ENCODE measurements at places on chromosomes 12 and 14.

DNA sequence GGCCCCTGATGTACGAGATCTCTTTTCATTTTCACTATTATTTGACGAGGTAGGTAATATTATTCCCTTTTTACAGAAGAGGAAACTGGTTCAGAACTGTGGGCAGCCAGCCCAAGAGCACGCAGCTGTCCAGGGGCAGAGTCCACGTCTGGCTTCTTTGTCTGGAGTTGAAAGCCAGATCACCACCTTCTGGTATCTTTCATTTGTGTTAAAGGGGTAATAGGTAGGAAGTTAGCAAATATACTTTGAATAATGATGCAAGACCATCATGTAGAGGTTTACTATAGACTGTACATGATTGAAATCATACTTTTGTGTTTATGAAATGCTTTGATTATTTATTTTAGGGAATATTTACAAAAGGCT is 144.1 kb upstream of the AMIGO2 start:
- no peak for DNase-seq

DNA sequence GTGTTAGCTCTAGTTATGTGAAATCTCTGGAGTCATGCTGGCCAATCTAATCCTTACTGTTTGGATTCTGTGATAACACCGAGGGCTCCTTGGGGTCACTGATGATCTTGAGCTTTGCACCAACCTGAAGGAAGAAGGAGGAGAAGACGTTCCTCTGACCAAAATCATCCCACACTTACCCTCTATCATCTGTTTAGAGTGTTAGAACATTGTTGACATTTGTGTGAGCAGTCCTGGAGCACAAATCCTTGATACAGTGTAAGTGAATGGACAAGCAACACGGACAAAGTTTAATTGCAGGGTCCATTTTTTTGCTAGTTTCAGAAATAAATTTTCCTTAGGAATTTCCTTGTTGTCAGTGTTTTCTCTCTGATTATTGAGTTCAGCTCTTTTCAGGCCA is 181.7 kb downstream of the AKAP6 start:
- DNase-seq: no peak

- DNase-seq: no peak
Observed at GRCh38 chr14:104999361-104999760, 13.8 kb downstream of the CLBA1 start.

GRCh38 chr14:103540821-103541708 is 12.1 kb downstream of the TRMT61A start:
- DNase-seq: no peak

DNA sequence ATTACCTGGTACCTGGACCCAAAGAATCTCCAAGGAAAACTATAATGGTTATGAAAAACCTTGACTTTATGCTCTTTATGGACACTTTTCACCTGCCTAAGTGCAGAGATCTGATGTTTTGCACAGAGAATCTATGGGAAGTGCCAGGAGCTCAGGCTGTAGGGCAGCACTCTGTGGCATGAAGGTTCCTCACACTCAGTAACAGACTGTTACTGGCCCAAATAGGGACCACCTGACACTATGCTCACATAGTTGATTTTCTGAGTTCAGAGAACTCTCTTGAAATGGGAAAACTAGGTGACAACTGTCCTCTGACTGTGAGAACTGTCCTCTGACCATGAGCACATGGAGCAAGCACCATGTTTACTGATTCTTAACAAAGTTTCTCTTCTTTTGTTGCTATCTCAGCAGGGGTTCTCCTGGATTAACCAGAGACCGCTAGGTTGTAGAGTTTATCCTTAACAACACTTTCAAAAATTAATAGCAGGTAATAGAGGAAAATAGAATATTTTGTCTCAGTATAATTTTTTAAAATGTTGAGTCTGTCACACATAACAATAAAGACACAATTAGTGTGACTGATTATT is 101.6 kb downstream of the STXBP6 start:
- no peak for DNase-seq

- DNase-seq: no peak
Observed at GRCh38 chr12:6124411-6125309, at the start of gene VWF. Gene VWF (minus strand): TSS chr12:6124670. CDS start chr12:6123196, 1,474 bp downstream.

DNA sequence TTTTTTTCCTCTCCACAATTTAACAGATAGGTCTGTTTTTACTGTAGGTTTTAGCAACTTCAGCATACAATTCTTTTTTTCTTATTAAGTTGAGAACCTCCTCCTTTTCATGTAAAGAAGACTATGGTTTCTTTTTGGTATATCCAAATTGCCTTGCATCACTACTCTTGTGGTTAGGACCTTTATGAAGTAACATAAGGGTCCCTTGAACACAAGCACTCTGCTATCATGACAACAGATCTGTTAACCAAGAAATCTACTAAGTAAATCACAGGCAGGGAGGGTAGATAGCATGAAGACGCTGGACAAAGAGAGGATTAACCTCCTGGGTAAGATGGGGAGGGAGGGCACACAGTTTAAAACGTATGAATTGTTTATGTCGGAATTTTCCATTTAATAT is 380.6 kb downstream of the CCDC91 start:
- DNase-seq: no peak

GRCh38 chr14:106879241-106879640 is 1352.9 kb downstream of the TMEM121 start:
- peak; percentile 1 for DNase-seq

DNA sequence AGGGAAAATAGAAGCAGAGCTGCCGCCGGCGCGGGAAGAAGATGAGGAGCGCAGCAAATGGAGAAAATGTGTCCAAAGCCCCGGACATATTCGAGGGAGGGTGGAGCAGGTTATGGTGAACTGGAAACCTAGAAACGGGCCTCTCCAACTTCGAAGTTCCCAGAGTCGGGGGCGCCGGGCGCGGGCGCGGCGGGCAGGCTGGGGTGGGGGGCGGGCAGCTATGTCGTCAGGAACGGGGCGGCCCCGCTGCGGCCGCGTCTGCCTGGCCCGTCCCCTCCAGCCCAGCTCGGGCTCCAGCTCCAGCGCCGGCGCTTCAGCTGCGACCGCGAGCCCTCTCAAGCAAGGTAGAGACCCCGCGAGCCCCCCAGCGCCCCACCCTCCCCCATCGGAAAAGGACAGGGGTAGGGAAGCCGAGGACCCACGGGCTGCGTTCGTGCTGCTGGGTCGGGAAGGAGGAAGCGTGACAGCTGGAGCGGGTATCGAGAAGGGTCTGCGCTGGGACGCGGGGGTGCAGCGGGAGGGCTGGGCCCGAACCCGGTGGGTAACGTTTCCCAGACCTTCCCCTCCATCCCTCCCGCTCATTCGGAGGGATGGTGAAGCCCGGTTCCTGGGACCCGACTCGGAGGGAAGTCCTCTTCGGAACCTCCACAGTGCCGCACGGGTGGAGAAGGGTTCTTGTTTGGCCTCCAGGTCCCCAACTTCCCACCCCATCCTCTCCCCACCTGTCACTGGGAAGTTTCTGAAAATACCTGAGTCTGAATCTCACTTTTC is 1.0 kb downstream of the DGKA start:
- no peak for DNase-seq

- no peak for DNase-seq
Observed at GRCh38 chr12:132710043-132710404, 618 bp upstream of the PGAM5 start.

- DNase-seq: no peak
Observed at GRCh38 chr12:53231671-53231920, 413 bp downstream of the RARG start.

DNA sequence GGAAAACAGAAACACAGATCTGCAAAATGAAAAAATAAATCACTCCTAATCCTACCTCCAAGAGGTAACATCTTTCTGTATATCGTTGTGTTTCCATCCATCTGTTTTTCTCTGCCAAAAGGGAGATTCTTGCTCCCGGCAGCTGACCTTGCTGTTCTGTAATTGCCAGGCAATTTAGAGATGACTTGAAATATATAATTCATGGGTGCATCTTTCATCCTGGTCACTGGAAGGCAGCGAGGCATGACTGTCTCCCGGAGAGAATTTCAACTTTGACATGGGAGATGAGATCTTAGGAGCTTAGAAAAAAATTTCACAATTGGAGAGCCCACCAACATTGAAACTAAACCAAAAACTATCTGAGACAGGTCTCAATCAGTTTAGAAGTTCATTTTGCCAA is 53.0 kb downstream of the WSCD2 start:
- DNase-seq: no peak

- DNase-seq: no peak
Observed at GRCh38 chr12:23446746-23447145, 502.7 kb downstream of the SOX5 start.

DNA sequence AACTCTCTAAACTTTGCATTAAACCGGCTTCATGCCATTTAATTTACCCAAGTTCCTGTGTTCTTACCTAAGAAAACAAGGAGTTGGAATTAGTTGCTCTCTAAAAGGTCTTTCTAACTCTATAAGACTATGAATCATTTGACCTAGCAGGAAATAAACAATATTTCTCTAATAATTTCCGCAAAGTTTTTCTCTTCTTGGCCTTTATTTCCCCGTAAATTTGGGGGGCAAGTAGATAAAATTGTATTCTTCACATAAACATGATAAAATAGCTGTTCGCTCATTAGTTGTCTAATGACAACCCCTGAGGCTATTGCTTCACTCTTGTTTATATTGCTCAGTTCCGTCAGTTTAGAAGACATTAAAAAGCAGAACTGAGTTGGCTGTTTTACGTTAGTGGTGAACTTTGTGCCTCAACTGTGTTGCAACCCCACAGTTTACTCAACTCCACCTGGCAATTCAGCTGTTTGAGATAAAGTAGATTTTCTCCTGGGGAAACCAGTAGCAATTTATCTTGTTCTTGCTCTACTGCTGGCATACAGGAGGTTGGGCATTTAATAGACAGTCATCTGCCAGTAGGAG is 74.7 kb downstream of the BTG1 start:
- no peak for DNase-seq

GRCh38 chr14:88424573-88424972 is 39.1 kb downstream of the SPATA7 start:
- no peak for DNase-seq

GRCh38 chr12:124157406-124157805 is 137.5 kb upstream of the RFLNA start:
- no peak for DNase-seq

DNA sequence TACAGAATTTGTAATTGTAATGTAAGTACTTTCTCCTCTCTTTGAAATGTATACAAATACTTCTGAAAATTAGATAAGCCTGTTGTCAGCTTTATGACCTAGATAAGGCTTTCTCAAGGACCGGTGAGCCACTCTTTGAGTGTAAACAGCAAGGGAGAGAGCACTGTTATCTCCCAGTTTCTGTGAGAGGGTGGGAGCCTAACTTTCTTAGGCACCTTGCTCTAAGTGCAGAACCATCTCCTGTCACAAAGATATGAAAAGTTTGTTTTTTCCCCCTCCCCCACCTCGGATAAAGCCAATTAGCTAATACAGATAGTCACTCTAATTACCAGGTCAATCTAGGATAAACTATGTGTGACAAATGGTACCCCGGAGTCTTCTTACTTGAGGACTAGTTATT is 35.8 kb downstream of the CAPS2 start:
- no peak for DNase-seq

- no peak for DNase-seq
Observed at GRCh38 chr14:69543341-69544115, 31.1 kb downstream of the CCDC177 start.

- DNase-seq: no peak
Observed at GRCh38 chr14:54597795-54598443, 31.0 kb downstream of the SAMD4A start.

DNA sequence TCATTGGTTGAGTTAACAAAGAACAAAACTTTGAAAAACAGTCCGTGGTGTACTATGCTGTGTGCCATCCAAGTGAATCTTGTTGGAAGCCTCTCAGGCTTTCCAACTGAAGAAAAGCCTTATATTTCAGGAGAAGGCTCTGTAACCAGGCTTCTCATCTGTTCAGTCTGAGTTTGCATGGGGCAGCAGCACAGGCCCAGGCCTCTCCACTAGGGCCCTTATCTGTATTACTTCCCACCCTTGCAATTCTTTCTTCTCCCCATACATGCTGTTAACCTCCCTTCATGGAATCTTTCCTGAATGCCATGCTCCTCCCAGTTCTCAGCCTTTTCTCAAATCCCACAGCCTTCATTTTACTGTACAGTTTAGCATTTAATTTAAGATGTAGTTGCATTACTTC is 28.3 kb downstream of the FRMD6 start:
- DNase-seq: no peak

GRCh38 chr12:98939350-98939749 is 294.3 kb downstream of the APAF1 start:
- no peak for DNase-seq

DNA sequence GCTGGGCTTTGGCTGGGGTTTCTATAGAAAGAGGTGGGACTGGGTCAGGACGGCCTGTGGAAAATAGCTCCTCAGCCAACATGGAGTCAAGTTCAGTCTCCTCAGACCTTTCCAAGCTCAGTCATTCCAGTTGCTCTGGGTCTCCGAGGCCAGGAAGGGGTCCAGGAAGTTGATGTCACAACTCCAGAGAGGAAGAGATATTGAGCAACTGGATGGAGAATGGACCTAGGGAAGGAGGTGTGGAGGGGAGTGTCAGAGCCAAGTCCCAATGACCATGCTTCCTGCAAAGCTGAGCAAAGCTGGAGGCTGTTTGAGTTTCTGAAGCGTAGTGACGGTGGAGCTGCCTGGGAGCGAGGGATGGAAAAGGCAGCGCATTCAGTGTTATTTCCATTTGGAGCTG is 86.1 kb downstream of the SLC24A4 start:
- DNase-seq: no peak

DNA sequence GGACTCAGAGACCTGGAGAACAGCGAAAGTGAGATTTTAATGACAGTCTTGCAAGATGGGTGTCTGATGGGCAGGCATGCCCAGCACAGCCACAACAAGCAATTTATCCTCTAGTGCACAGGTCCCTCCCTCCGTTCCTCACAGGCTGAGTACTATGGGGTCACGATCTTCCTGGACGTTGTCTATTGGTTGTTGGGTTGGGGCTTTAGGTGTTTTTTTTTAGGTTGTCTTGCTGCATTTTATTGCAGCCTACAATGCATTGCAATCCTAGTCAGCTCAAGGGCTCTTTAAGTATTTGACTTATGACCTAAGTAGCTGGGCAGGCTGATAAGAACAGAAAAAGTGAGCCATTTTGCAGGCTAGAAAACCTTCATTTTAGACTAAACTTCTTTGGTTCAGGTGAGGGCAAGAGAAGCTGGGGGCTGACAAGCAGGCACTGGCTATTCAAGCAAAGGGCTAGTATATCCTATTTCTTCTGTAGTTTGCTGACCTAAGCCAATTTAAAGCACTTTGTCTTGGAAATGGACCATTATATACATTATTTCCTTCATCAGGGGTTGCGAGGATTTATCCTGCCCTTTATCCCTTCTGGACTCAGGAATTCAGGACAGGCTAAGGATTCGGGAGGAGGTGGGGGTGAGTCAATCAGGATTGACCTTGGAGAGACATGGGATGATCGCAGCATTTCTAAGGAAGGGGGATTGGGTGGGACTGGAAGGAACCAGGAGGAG is 6.0 kb downstream of the KRT7 start:
- no peak for DNase-seq

DNA sequence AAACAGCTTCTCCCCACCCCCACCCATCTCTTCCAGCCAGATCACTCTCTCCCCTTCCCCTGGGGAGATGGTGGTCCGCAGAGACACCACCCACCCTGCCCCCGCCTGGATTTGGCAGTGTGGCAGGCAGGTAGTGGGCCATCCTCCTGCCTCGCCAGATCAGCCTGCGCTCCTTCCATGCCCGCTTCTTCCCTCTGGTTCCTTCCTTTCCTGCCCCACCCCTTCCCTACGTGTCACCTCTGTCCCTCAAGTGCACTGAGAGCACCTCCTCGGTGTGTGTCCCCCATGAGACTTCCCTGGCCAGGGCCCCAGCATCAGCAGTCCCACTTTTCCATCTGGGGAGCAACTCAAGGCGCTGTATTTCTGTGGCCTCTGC is 632 bp downstream of the NYNRIN start:
- DNase-seq: no peak
